Activated CD8-positive, alpha-beta memory T cell treated with anti-CD3 and anti-CD28 coated beads, Interleukin-2, amount 10 ng/mL, durations not matched to agents 7 days and 5 days (primary cell): ENCODE measurements at places on chromosomes 7 and 10. TPM values are rescaled to one million over a fixed set of nuclear protein-coding genes. Genes with fewer than 3 reads are reported as not detected.

EN2 gene
- not detected for total RNA-seq

DNA sequence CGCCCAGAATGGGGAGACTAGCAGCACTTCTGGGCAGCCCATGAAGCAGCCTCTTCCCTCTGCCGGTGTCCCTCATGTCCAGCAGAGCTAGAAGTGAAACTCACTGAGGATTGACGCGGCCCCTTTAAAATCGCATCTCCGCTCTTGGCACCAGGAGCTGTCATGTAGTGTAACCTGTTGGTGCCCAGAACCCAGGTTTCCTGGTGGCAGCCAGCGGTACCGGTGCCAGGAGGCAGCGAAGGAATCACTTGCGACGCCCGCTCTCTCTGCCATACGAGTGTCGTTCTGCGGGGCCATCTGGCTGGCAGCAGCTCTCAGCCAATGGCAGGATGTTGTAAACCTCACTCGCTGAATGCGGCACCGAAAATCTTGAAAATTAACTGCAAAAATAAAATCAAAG is 82.7 kb downstream of the CUX1 start:
- DNase-seq, result no peak

SORBS1 gene
- total RNA-seq, result 0.47 TPM

DNA sequence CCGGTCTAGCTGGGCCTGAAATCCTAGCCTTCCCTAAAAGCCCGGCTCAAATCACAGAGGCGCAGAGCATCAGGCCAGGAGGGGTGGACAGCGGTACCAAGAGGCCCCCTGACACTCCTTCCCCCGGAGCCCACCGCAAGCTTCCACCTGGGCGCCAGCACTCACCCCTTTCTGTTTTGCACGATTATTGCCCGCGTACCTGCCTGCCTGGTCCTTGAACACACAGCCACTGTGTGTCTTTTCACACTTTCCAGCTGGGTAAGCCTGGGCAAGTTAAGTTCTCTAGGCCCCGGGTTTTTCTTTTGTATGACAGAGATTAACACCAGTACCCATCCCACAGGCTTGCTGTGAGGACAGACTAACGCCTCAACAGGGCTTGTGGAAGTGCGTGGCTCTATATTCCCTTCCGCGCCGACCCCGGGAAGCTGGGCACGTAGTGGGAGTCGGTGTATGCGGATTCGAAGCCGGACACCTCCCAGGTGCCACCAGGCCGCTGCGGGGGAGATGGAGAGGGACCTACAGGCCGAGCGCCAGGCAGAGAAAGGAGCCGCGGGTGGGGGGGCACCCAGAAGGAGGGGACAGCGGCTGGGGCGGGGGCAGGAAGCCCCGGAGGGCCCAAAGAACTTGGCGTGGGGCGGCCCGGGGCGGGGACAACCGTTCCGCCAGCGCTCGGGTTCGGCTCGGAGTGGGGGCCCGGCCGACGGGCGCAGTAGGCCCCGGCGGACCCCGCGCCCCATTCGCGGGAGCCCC is 792 bp downstream of the ZNF746 start:
- DNase-seq, result peak; percentile 70
